M059J (cell line): ENCODE measurements at places on chromosomes 11 and 22. TPM values are rescaled to one million over a fixed set of nuclear protein-coding genes. Genes with fewer than 3 reads are reported as not detected.
A peak's percentile ranks its signal among the peaks of the same experiment; 100 is the strongest.

CLMP gene
- 27.6 and 31.8 TPM in 2 replicates for total RNA-seq

- peak; percentile 94 for DNase-seq
These were observed 80.7 kb upstream of the PPARA start for GRCh38 chr22:46069521-46070214.

C22orf42 gene
- not detected in 2 replicates for total RNA-seq

DNA sequence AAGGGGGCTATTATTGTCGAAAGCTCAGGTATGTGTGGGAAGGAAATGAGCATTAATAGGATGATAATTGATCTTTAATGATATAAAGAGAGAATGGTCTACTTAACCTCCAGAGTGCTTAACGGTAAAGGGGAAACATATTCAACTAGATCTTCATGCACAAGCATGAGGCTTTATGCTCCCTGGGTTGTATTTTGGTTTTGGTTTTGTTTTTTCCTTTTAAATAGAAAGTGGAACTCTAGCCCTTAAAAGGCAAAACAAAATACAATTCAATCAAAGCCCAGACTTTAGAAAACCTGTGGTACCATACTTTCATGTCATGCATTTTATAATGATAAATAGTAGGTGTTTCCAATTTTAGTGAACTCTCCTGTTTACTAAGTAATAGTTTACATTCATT lies 622.7 kb downstream of the METTL15 start:
- DNase-seq: no peak

MPZL3 gene
- total RNA-seq: 5.7 and 8.7 TPM in 2 replicates

DNA sequence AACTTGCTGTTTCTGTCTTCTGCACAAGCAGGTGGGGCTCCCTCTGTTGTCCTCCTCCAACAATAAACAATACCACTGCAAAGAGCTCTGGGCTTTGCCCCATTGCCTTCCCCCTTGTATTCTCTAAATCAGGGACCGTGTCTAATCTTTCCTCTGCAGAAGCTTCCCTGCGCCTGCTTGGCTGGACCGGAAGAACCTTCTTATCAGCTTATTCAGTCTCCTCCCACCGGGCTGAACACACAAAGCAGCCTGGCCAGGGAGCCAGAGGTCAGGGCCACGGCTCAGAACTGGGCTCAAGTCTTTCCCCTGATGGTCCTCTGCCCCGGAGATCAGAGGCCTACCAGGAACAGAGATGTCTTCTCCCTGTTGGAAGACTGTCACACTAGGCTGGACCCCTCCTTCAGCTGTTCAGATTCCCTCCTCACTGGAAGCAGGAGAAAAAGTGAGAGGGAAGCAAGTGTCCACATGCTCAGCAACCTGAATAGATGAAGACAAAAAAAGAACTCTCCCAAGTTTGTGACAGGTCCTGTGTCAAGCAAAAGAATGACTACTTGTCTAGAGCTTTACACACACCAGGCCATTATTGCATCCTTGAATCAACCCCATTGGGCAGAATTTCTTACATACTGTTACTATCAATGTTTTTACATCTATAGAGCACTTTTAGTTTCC lies 63.7 kb downstream of the RAB30 start:
- peak; percentile 47 for DNase-seq

DNA sequence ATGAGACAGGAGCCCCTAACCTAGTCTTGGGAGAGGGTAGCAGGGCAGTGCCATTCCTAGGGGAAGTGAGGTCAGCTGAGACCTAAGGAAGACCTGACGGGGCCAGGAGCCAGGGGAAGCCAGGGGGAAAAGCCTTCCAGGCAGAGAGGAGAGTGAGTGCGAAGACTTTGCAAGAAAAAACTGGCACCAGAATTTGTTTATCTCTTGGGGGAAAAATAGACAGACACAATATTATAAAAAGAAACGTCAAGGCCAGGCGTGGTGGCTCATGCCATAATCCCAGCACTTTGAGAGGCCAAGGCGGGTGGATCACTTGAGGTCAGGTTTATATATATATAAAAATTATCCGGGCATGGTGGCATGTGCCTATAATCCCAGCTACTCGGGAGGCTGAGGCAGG lies 26.9 kb upstream of the TESMIN start:
- no peak for DNase-seq
